Activated CD8-positive, alpha-beta memory T cell treated with anti-CD3 and anti-CD28 coated beads for 1 hour (primary cell): ENCODE measurements at places on chromosomes 3 and 15.

DNA sequence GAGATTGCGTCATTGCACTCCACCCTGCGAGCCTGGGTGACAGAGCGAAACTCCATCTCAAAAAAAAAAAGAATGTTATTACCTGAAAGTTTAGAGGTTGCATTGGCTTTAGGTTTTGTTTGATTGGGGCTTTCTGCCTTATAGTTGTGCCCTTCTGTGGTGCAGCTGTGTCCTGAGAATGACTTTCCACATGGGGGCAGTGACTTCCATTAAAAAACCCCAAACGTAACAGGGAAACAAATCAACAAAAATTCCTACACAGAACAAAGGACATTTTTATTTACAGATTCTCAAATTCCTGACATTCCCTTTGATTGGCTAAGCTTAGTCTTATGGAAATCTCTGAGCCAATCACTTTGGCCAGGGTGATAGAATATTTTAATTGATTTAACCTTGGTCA, 154.1 kb upstream of the GPR149 start:
- no peak for DNase-seq

DNA sequence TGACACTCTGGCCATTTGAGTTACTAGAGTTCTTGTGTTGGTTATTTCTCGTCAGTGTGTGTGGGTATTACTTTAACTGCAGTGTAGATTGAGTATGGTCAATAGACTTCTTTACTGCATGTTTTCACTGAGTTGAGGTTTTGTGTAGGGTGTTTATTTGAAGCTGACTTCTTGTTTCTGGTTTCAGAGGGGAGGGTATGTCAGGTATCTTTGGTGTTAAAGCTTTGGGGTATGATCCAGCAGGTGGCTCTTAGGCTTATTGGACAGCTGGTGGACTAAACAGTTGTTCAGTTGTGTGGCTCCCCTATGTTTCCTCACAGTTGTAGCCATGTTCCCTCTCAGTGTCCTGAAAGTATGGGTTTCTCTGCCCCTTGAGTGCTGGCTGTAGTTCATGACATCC, 72.0 kb downstream of the AKAP13 start:
- DNase-seq: no peak

GRCh38 chr3:38600551-38600950, 48.9 kb downstream of the SCN5A start:
- DNase-seq: no peak

GRCh38 chr3:120846073-120846472, 61.9 kb upstream of the STXBP5L start:
- DNase-seq: no peak

GRCh38 chr3:58962816-58963215, 87.0 kb downstream of the CFAP20DC start:
- DNase-seq: no peak

DNA sequence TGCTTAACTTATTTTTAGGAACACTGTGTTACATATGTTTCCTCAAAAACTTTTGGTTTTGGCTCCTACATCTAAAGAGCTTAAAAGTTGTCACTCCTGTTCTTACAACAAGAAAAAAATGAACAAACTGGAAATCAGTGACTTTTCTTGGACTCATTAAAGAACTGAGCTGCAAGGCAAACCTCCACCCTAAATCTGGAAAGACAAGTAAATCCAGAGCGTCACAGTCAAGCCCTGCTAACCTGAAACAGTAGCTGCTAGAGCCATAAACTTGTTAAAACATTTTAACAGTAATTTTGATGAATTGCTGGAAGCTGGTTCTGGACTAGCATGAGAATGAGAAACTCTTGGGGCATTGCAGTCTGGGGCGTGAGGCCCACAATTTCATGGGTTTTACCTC, 350.5 kb upstream of the COL8A1 start:
- no peak for DNase-seq

GRCh38 chr15:95932676-95933075, 397.8 kb upstream of the NR2F2 start:
- DNase-seq: no peak

DNA sequence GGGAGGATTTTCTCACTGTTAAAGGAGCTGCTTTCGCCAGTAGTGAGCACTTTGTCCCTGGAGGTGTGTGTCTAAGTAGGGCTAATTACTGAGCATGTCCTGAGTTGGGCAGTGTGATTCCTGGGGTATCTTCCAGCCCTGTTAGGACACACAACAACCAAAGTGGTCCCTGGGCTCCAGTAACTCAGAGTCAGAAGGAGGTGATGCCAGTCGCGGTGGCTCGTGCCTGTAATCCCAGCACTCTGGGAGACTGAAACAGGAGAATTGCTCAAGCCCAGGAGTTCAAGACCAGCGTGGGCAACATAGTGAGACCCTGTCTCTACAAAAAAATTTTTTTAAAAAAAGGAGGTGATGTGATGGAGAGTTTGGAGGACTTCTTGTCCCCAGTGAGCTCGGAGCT, 37.5 kb downstream of the PML start:
- DNase-seq: no peak

DNA sequence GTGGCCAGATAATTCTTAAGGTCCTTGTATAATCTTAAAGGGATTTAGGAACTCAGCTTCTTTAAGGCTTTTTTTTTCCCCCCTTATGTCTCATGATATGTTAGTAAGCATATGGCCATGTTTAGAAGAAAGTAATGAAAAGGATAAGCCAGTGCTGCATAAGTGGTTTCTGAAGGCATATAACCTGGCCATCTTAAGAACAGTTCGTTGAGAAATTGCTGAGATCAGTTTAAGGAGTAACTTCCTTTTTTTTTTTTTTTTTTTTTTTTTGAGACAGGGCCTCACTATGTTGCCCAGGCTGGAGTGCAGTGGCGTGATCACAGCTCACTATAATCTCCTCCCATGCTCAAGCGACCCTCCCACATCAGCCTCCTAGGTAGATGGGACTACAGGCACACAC, 51.7 kb downstream of the UBE2E2 start:
- DNase-seq: no peak

- DNase-seq: no peak
Measured at GRCh38 chr3:185912929-185913901, 24.6 kb downstream of the TRA2B start.

DNA sequence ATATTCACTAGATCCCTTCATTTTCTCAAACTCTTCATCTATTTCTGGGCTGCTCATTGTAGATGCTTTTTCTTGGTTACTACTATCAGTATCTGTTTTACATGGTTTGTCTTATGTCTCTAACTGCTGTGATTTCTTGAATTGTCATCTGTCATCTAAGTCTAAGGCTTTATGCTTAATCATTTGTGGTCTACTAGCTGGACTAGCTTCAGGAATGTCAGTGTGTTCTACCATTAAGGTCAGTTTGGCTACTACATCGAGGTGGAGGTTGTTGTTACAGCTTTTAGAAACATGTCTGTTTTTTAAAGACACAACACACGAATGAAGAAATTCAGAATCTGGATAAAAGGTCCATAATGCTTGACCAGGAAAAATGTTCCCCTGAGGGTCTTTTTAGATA, 82.2 kb downstream of the ABI3BP start:
- DNase-seq: no peak

- no peak for DNase-seq
Measured at GRCh38 chr15:31552482-31553099, 226.0 kb downstream of the KLF13 start.

GRCh38 chr3:61571516-61572336, 10.4 kb downstream of the PTPRG start:
- DNase-seq: no peak

DNA sequence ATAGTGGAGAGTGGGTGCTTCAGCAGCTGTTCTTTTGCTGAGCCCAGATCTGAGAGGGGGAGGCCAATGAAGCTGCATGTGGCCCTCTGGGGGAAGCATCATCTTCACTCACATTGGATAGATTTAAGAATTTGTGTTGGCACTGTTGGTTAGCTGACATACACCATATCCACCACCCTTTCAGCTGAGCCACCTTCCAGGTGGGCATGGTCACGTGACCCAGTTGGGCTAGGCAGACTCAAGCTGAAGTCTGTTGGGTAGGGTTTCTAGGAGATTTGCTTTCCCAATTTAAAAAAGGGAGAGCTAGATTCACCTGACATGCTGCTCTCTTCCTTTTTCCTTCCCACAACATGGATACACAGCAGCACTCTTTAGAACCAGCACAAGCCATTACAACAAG, 311.0 kb downstream of the CHST2 start:
- no peak for DNase-seq

DNA sequence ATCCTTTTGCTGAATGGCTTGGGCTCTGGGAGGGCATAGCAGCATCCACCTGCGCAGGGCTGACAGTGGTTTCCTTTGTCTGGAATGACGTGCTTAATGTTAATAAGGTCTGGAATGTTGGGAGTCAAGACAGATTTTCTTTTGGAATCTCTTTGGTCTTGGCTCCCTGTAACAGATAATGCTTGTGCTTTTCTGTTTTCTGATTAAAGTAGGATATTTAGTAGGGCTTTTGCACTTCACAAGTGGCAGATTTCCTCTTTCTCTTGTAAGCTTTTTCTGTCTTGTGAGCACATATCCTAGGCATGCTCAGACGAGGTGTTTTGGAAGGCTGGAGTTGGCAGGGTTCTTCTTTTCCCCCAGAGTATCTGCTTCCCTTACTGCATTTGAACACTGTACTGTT, 189.6 kb downstream of the GHSR start:
- no peak for DNase-seq

DNA sequence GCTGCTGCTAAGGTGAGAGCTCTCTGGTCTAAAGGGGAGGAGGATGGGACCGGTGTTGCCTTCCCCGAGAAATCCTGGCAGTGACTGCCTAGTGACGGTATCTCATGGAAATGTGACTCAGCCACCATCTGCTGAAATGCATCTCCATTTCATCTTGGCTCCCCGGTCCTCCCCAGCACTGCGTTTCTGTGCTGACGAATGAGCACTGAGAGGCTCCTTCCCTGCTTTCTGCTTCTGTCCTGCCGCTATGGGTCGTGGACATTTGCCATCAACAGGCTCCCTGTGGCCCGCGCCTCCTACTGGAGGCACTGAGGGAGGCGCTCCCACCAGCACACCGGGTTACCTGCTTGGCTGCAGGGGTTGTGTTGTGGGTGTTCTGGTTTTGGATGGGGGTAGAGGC, 13.5 kb upstream of the SEC13 start:
- no peak for DNase-seq

DNA sequence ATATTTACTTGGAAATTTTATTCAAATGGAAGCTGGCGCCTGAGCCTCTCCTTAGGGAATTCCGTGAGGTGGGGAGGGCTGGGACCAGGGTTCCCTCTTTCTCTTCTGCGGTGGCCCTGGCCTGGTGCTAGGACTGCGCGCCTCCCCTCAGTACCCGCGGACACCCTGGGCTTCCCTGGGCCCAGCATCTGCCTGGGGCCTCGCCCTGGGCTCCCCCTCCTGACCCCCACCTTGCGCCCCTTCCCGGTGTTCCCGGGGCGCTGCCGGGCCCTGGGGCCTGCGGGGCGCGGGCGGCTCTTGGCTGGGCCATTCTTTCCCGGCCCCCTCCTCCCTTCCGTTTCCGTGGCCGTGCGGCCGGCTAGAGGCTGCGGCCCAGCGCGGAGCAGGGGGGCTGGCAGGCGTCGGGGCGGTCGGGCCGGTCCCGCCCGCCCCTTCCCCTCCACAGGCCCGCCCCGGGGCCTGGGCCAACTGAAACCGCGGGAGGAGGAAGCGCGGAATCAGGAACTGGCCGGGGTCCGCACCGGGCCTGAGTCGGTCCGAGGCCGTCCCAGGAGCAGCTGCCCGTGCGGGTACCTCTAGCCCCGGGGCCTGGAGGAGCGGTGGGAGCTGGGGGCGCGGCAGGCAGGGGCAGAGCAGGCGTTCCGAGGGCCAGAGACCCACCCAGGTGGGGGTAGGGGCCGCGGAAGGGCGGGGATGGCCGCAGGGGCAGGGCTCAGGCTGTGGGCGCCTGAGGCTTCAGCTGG, at the start of gene FES:
Gene FES, plus strand, starts transcription at position 529 of the 743 bp plus-strand sequence. CDS start 542 bp downstream, outside the sequence.
- DNase-seq: no peak

GRCh38 chr3:81268526-81268925, 492.9 kb downstream of the GBE1 start:
- DNase-seq: no peak

DNA sequence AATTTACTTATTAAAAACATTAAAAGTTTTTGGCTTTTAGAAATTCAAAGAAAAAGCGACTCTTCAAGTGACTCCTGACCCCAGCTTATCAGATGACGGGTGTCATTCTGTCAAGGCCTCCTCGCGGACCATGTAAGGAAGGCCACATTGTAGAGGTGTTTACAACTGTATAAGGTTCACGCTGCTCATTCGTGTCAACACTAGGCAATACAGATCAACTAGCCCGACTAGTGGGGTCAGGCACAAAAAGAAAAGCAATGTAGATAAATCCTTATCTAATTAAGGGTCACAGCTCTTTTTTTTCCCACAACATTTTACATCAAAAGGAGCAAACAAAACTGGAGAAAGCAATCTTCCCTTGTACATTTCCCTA, 207.5 kb upstream of the NR2F2 start:
- no peak for DNase-seq

GRCh38 chr3:190193210-190193609, 72.5 kb upstream of the P3H2 start:
- no peak for DNase-seq

- DNase-seq: no peak
Measured at GRCh38 chr3:172647823-172648222, 63.0 kb downstream of the NCEH1 start.

DNA sequence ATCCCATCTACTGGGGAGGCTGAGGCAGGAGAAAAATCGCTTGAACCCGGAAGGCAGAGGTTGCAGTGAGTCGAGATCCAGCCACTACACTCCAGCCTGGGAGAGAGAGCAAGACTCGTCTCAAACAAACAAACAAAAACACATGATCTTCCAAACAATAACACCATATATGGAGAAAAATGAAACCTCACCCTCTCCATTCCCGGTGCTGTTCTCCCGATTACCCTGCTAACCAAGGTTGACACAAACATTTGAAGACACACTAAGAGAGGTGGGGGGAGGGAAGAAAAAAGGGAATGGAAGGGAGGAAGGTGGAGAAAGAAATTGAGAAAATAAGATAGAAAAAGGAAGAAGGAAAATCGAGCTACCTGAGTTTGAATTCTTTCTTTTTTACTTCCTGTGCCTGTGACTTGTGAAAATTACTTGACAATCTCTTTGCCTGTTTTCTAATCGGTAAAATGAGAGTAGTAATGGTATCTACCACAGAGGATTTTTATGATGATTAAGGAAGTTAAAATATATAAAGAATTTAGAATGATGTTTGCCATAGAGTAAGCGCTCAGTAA, 1.1 kb upstream of the PLSCR2 start:
- no peak for DNase-seq

- DNase-seq: no peak
Measured at GRCh38 chr3:121155028-121155427, 247.0 kb downstream of the STXBP5L start.
